ENCODE measurements at places on chromosomes 12 and 14. TPM values are rescaled to one million over a fixed set of nuclear protein-coding genes. Genes with fewer than 3 reads are reported as not detected.

CIDEB gene
- 9.4 TPM for total RNA-seq

IQSEC3 gene
- total RNA-seq = not detected

GRIP1 gene
- 0.54 TPM for total RNA-seq

EEF1AKMT3 gene
- total RNA-seq = 1.2 TPM

INSM2 gene
- not detected for total RNA-seq

GPR68 gene
- 1.4 TPM for total RNA-seq

RDH12 gene
- total RNA-seq = not detected

TSHR gene
- 0.17 TPM for total RNA-seq

CPNE6 gene
- total RNA-seq = 0.09 TPM

RACGAP1 gene
- total RNA-seq = 12.6 TPM

RNF34 gene
- total RNA-seq = 75.3 TPM

KRT72 gene
- not detected for total RNA-seq

CDKN3 gene
- total RNA-seq = 0.91 TPM

ARHGEF40 gene
- 1.4 TPM for total RNA-seq

TAS2R50 gene
- total RNA-seq = 1.2 TPM
